ENCODE measurements at places on chromosomes 12 and 14.

DNA sequence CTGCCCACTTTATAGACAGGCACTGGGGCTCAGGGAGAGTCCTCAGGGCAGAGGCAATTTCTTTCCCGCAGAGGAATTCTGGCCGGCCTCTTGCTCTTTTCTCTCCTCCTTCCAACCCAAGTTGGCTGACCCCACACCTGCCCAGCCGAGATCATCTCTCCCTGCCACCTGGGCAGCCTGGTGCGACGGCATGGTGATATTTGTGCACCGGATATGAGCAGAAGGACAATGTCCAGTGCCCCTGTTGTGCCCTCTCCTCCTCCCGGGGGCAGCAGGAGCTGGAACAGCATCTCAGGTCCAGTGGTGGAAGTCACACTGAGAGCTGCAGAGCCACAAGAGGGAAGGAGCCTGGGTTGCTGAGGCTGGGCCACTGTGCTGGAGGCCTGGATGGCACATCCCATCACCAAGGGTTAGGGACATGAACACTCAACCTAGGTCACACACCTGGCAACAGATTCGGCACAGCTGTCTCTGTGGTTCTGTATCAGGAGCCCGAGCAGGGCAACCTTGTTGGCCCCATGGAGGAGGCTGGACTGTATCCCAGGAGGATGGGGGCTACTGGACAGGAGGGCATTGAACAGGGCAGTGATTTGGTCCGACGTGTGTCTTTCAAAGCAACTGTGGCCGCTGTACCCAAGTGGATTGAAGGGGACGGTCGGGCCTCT, 57.7 kb upstream of the DIO3 start:
- DNase-seq = no peak

- DNase-seq = no peak
Observed at GRCh38 chr14:90111895-90112534, 50.2 kb downstream of the KCNK13 start.

DNA sequence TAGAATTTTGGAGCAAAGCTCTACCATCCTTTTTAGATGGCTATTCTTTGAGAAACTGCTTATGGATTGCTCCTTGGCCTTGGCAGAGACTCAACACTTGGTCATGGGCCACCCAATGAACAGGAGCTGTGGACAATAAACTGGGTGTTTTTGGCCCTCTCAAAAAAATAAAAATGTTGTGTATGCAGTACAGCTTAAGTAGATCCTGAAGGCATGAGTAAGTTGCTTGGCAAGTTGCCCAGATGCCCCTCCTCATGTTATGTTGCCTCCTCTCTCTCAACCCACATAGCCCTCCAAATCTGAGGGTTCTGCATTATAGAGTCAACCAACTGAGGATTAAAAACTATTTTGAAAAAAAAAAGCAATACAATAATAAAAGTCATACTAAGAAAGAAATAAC, 124.9 kb downstream of the ATP23 start:
- DNase-seq = no peak

DNA sequence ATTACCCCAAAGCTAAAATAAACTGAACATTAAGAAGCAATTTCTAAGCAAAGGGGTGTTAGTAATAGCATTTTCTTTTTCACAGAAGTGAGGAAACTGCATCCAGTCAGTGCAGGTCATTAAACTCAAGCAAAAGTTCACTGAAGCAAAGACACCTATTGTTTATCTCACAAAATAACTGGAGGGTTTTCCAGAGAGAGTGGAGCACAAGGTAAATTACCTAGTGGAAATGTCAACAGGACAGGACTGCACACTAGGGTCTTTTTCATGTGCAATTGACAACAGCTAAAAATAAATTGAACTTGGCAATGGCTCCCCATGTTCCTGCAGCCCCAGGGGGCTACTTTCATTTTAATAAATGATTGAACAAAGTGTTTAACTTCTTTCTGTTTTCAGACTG, 742.0 kb downstream of the GALC start:
- DNase-seq = no peak

GRCh38 chr12:121741743-121742142, 29.2 kb downstream of the TMEM120B start:
- DNase-seq = no peak

- no peak for DNase-seq
Observed at GRCh38 chr12:8675591-8676036, 13.0 kb upstream of the MFAP5 start.

DNA sequence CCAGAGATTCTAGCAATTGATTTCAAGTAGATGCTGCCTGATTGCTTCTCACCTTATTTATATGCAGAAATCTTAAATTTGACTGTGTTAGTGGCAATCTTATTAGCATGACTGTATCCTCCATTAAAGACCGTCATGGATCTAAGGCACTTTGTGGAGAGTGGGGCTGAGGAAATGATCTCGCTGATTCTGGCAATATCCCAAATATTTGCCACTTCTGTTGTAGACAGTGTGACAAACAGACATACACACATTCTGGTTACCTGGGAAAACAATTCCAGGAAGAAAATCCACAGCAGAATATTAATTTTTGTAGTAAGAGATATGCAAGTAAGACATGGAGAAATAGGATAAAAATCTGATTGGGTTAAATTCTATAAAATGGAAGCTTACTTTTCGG, 269.0 kb upstream of the G2E3 start:
- DNase-seq = no peak

GRCh38 chr12:56001487-56002100, 4.5 kb downstream of the SUOX start:
- no peak for DNase-seq

DNA sequence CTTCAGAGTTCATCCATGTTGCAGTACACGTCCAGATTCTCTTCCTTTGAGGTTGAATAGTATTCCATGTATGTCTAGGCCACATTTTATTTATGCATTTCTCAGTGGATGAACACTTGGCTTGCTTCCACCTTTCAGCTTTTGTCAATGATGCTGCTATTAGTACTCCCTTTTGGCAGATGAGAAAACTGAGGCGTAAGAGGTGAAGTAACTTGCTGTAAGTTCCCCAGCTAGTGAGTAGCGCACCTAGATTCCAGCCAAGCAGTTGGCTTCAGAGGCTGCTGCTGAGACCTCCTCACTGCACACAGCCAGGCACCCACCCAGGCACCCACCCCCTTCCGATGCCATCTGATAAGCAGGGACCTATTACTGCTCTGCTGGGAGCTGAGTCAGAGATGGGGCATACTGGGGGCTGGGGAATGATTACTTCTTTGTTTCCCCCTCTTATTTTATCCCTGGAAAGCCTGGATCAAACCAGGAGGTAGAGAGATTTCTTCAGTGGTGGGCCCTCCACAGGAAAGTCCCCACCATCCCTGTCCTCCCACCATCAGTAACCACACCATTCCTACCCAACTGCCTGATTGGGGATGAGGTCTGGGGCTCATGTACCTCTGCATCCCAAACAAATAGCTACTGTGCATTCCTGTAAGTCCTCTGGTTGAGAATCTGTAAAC, 234.6 kb downstream of the PCNX1 start:
- no peak for DNase-seq

- no peak for DNase-seq
Observed at GRCh38 chr12:57261428-57261865, 10.5 kb upstream of the STAC3 start.

GRCh38 chr14:90517076-90517841, 120.4 kb downstream of the CALM1 start:
- DNase-seq = no peak

- peak; percentile 61 for DNase-seq
Observed at GRCh38 chr12:52006726-52007157, at the start of gene TAMALIN. TSS of gene TAMALIN (plus strand) at chr12:52006946. CDS start at chr12:52007020, 74 bp downstream.

Measured in activated CD4-positive, alpha-beta T cell treated with anti-CD3 and anti-CD28 coated beads for 24 hours (primary cell).